Stimulated activated CD4-positive, alpha-beta T cell treated with anti-CD3 and anti-CD28 coated beads, Interleukin-15, amount 100 ng/mL, for 48 hours (primary cell): ENCODE measurements at places on chromosomes 5 and 9.

DNA sequence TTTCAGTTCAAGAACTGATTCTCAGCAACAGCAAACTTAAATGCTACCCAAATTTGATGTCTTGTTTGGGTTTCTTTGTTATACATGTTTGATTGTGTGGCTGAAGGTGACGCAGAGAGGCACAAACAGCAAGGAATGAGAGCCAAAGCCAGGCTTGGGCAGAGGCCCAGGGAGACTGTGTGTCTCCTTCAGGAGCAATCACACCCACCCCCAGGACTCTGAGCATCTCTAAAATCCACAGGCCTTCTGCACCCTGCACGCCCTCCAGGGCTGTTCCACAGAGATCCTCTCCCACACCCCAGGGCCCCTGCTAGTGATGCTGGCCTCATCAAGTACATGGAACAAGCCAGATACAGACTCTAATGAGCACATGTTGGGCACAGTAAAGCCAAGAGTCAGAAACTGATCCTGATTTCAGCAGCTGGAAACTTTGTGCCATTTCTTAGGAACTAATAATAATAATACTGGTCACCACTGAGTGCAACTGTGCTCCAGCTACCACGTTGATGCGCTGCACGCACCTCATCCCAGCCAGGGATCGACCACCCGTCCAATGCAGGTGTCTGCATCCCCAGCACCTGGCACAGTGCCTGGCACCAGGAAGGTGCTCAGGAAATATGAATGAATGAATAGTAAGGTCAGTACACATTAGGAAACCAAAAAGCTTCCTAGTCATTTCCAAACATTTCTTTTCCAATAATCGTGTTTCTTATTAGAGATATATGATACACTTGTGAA is 54.6 kb upstream of the TCF7 start:
- DNase-seq = no peak

- DNase-seq = no peak
These were observed 330.2 kb upstream of the GRAMD2B start for GRCh38 chr5:126093041-126093440.

DNA sequence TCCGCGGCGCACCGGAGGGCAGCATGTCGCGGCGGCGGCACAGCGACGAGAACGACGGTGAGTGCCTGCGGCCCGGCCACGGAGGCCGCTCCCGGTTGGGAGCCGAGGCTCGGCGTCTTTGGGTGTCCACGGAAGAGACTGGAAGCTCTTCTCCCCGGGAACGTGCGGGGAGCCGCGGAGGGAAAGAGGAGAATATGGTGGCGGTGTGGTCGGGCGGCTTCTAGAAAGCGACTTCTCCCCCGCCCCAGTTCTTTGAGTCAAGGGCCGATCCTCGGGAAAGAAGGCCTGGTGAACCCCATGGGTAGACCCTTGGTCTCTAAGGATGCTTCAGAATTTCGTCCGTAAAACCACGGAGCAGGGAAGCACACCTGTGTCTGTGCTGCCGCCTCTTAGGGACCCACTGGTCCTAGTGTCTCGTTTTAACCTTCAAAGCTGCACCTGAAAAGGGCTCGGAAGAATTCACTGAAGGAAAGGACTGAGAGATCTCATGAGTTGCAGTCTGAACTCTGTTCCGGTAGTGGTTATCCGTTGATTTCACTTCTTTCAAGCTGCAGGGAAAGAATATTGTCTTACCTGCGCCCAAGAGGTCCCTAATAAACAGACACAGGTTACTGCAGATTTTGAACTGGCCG is 354 bp downstream of the NCBP1 start:
- DNase-seq = no peak

DNA sequence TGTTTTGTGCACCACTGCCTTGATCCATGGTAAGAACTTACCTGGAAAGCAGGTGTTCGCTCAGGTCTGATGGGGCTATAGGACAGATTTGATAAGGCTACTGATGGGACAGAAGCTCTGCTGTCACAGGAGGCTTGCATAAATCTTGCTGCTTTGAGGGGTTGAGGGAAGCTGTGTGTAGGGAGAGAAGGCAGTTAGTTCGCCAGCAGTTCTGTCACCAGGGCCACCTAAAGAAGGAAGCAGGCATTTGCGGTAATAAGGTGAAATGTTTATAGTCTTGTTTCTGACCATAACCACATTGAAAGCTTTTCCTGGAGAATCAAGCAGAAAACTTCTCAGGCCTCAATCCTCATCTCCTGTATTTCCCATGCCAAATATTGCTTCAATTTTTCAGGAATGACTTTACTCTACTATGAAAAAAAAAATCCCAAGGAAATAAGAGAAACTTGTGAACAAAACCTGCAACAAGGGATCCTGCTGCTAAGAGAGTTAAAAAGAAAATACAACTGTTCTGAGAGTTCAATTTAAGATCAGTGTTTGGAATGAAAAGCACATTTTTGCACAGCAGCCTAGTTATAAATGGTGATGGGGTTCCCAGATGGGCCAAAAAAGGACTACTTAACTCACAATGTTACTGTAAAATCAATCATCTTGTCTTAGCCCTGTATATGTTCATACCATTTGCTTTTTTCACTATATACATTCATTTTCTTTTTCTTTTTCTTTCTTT is 122.0 kb upstream of the RANBP3L start:
- no peak for DNase-seq

GRCh38 chr5:111454198-111454622 is 58.1 kb downstream of the STARD4 start:
- no peak for DNase-seq

DNA sequence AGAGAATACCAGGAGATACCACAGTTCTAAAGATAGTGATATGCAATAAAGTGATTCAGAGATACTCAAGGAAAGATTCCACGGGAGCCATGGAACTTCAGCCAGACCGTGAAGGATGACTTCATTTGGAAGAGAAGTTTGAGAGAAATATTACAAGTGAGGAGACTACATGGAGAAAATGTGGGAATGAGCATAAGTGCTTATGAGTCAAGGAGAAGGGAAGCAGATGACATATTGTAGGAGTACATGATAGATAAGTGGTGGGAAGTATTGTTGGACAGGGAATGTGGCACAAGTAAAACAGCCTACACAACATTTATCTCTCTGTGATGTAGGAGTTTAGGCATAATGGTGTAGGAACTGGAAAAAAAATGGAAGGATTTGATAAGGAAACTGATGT is 122.1 kb upstream of the FBXL17 start:
- DNase-seq = no peak

GRCh38 chr5:62093976-62094375 is 212.0 kb upstream of the KIF2A start:
- no peak for DNase-seq

DNA sequence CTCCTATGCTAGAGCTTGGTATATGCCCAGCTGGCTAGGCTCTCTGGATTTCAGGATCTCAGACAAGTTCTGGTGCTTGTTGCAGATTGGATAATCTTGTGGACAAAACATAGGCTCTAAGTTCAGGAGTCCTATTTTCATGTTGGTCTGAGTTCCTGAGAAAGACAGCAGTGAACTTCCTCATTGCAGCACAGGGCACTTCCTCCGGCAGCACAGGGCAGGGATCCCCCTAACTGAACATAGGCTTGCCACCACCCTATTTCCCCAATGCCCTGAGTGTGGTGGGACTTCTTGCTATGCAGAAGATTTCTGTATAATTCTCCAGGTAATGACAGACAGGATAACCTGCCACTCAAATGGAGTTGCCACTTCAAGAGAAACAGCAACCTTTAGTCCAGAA is 220.1 kb downstream of the PIK3R1 start:
- no peak for DNase-seq

- no peak for DNase-seq
These were observed 115.5 kb upstream of the DMRT1 start for GRCh38 chr9:726005-726404.

DNA sequence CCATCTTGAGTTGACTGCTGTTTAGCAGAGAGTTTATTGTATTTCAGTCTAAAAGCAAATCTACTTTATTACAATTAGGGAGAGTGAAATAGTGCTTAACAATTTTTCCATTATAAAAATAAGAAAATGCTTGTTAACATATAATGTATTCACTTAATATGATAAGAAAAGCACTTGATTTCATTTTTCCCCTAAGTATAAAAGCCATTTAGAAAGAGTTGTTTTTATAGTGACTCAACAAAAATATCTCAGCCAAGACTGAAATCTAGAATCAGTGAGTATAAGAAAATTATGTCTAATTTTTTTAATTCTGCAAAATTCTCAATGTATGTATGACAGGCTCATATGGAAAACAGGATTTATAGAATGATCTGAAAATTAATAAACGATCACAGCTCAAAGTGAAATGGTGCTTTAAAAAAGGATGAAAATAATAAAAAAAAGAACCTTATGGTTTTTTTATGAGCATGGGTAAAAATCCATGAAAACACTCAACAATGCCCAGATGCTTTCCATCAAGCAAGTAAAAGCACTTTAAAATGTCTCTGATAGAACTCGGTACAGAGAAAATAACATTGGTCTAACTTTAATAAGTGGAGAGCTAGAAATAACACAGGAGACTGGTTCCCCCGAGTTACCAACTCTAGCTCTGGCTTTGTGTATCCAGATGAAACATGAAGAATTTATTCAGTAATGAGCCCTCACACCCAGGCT is 1057.8 kb upstream of the WWC1 start:
- no peak for DNase-seq

DNA sequence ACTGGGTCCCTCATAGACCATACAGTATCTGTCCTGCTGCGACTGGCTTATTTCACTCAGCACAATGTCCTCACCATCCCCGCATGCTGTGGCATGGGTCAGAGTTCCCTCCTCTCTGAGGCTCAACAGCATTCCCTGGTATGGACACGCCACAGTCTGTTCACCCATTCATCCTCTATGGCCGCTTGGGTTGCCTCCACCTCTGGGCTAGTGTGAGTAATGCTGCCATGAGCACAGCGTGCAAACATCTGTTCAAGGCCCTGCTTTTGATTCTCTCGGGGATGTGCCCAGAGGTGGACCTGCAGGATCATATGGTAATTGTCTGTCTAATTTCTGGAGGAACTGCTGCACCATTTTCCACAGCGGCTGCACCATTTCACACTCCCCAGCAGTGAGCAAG is 5.5 kb upstream of the FBP2 start:
- DNase-seq = no peak

- no peak for DNase-seq
These were observed 77.5 kb downstream of the GLIS3 start for GRCh38 chr9:4222357-4222756.

DNA sequence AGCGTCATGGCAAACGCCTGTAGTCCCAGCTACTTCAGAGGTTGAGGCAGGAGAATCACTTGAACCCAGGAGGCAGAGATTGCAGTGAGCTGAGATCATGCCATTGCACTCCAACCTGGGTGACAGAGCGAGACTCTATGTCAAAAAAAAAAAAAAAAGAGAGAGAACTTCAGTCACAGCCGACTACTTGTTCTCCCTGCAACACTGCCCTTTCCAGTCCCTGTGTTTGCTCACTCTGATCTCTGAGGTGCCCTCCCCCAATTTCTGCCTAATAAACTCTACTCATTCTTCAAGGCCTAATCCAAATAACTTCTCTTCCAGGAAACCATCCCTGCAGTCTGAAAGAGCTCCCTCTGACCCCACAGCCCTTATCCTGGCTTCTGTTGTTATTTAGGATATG is 28.1 kb downstream of the GFRA3 start:
- no peak for DNase-seq
